Naive thymus-derived CD8-positive, alpha-beta T cell (primary cell): ENCODE measurements at places on chromosomes 2 and 18. TPM values are rescaled to one million over a fixed set of nuclear protein-coding genes. Genes with fewer than 3 reads are reported as not detected.

GRCh38 chr2:70128005-70128404, 40.7 kb downstream of the PCBP1 start:
- DNase-seq, result no peak

MDH1 gene
- 242 TPM for polyA plus RNA-seq

DNA sequence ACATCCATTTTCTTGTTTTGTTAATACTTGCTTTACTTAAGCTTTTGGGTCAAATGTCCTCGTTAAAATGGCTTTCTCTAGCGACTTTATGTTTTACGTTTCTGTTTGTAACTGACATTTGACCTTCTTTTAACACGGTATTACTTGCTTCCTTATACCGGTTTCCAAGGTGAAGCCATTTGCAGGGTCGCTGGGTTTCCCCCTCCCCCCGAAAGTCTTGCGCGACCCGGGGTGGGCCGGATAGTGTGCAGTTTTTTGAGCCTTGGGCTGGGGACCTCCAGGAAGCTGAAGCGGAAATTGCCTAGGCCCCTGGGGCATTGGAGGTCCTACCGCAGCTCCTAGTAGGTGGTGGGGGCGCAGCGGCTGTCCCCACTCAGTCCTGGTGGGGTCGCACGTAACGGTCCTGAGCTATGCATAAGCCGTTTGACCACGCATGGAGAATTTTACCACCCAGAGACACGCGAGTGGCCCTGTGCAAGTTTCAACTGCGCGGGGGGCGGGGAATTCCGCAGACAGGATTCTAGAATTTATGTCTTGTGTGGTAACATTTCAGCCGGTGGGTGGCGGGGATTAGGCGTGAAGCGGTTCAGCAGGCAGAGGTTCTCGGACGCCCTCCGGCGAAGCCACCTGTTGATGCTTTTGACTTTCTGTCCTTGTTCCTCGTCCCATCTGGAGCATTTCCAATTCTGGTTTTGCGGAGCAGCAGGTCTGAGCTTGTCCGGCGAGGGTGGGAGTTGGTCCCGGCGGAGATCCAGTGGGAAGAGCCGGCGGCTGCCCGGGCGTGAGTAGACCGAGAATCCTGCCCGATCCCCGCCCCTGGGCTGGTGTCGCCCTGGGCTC, 2.4 kb downstream of the CFLAR start:
- DNase-seq, result peak; percentile 83

GPR39 gene
- not detected for polyA plus RNA-seq

DNA sequence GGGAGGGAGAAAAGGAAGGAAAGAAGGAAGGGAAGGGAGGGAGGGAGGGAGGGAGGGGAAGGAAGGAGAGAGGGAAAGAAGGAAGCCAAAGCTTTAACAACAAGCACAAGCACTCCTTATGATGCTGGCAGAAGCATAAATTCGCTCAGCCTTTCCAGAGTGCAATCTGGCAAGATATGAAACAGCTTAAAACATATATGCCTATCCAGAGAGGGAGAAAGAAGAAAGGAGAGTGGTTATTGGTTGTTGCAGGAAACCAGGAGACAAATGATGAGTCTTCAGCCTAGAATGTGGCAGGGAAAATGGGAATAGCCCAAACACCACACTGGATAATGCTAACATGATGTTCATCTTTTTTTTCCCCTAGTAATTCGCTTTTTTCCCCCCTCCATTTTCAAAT, 64.0 kb downstream of the STPG4 start:
- DNase-seq, result no peak

DNA sequence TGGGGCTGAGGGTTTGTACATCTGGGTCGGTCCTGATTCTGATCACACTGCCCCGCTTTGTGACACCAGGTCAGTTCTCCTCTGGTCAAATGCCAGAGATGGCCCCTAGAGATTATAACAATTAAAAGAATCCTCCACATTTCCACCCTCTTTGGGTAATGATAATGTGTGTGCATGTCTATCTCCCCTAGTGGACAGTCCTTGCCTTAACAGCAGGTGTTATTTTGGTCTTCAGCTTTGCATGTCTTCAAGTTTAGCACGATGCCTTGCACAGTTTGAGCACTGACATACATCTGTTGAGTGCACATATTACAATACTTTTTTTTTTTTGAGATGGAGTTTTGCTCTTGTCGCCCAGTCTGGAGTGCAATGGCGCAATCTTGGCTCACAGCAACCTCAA, 25.7 kb upstream of the COX7A2L start:
- DNase-seq, result no peak

- no peak for DNase-seq
These were observed 885.6 kb upstream of the VRK2 start for GRCh38 chr2:57160976-57161375.

DNA sequence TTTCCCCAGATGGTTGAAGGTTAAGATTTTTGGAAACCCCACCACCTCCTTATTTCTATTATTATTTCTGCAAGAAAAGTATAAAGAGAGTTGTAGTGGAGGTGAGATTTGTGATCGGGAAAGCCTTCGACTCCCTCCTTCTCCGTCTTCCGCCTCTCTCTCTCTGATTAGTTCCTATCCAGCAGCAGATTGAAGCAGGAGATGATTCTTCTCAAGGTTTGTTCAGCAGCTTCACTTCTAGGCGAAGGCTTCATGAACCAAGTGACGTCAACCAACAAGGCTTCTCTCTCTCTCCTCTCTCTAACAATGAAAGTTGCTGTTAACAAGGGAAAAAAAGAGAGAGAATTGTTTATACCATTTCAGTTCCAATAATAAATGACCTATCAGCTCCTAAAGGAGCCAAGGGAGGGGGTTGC, at the start of gene BAZ2B:
BAZ2B (minus strand) TSS at position 263 of the 416 bp plus-strand sequence. CDS start 137,829 bp downstream, outside the sequence.
- no peak for DNase-seq

- DNase-seq, result no peak
These were observed 31.4 kb upstream of the CHN1 start for GRCh38 chr2:175036582-175037018.

GRCh38 chr18:56649996-56650395, 1.2 kb upstream of the WDR7 start:
- DNase-seq, result no peak

DNA sequence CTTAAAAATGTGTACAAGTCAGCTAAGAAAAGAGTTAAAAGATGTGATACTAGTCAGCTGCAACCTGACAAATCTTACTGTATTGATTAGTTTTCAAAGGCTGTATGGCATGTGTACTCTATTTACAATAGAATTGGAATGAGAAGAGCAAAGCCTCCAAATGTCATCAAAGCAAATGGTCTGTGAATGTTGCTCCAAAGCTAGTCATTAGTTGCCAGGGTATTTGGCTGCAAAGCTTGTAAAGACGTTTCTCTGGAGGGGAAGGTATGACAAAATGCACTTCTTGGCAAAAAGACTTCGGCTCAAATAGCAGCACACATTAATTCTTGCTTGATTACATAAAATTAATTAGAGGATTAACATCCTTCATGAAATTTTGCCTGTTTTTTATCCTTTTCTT, 59.3 kb downstream of the ETAA1 start:
- no peak for DNase-seq

PDK1 gene
- polyA plus RNA-seq, result 63.7 TPM
